Stimulated activated CD8-positive, alpha-beta memory T cell treated with anti-CD3 and anti-CD28 coated beads, Interleukin-7, amount 100 ng/mL, for 48 hours (primary cell): ENCODE measurements at places on chromosomes 6 and 20.

GRCh38 chr20:44208165-44208564 lies 2.4 kb downstream of the OSER1 start:
- no peak for DNase-seq

- no peak for DNase-seq
Measured at GRCh38 chr6:45423824-45424450, 46.2 kb upstream of the SUPT3H start.

- no peak for DNase-seq
Measured at GRCh38 chr6:41629128-41629527, 9.1 kb upstream of the MDFI start.

- DNase-seq, result no peak
Measured at GRCh38 chr20:51562332-51563173, 20.0 kb upstream of the NFATC2 start.

- no peak for DNase-seq
Measured at GRCh38 chr6:158797331-158798310, 21.5 kb downstream of the EZR start.

DNA sequence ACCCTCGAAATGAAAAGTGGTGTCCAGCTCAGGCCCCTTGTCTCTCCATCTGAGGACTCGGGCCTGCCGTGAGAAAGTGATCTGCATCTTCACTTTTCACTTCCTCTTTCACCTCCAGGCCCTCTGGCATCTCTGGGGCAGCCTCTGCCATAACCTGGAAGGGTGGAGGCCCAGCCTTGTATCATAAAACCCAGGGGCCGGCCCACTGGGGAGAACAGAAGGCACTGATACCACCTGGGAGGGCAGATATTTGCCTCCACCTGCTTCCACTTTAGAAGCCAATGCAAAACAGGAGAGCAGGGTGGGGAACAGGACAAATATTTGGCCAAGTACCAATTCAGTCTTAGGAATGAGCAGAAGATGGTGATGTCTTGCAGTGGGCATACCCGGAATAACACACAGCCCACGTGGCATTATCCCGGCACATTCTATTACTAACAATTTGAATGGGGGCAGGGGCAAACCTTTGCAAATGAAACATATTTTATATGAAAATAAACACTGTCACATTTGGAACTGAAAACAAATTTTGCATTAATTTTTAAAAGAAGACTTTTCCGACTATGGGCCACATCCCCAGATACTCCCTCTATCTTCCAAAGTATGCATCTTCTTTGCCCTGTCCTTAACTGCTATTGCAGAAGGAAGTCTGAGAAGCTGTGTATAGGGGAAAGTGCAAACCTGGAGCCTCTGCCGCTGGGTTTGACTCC lies 69.2 kb upstream of the TBC1D7 start:
- no peak for DNase-seq

DNA sequence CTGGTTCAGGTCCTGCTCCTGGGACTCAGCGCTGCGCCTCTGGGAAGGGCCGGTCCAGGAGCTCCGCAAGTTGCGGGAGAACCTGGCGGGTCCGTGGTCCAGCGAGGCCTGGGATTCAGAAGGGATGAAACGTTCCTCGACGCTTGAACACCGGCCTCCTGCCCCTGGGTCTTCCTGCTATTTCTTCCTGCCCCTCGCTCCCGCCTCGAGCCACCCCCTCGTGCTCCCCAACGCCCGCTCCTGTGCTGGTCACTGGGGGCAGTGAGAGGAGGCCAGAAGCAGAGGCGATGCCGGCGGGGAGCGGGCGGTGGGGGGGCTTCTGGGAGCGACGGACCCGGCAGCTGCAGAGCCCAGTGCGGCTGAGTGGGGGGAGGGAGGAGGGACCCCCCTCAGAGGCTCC lies 20.8 kb upstream of the KIF25 start:
- DNase-seq, result no peak

DNA sequence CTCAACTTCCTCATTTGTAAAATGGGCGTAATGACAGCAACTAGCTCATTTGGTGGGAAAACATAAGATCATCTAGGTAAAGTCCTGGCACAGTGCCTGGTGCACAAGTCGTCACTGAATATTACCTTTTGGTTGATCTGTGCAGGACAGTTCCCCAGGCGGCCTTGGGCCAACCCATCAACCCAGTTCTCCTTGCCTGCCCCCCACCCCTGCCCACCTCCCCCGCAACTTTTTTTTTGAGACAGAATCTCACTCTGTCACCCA lies 99.2 kb downstream of the JPH2 start:
- DNase-seq, result no peak

- no peak for DNase-seq
Measured at GRCh38 chr20:20915844-20916243, 190.3 kb downstream of the LINC00237 start.

DNA sequence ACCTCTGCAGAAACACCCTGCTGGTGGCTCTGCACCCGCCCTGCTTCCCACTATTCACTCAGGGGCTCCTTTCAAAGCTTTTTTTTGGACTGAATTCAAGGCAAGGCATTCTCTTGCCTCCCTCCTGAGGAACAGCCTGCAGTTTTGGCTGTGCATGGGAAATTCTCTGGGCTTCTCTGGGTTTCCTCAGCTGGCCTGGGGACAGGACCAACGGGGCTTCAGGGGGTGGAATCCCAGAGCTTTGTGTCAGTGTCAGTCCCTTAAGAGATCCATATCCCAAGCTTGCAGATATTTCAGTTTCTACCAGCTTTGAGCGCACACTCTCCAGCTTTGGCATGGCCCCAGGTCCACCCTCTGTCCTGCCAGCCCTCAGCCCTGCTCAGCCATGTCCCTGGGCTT lies 2.0 kb downstream of the SCRT2 start:
- no peak for DNase-seq

DNA sequence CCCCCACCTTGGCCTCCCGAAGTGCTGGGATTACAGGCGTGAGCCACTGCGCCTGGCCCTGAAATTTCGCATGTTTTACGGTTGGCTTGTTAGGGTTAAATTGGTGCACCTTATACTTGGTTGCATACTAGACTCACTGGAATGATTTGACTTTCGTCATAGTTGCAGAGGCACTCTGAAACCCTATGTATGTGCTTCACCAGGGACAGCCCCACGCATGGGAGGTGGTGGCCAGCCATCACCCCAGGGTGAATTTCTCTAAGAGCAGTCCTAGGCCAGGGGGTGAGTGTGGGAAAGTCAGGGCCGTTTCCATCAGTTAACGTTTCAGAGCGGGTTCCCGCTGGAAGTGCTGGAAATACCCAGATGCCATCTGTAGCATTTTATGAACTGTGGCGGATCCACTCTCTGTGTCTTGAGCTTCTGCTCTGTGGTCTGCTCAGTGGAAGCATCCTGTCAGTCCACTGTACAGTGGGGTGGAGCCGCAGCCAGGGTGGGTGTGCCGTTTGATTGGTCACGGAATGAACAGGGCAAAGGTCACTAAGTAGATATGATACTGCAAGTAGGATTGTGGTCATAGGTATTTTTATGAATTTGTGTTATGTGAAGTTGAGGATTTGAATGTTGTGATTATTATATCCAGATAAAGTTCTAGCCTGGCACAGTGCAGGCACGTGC lies 13.2 kb downstream of the DNAJC5 start:
- DNase-seq, result no peak

DNA sequence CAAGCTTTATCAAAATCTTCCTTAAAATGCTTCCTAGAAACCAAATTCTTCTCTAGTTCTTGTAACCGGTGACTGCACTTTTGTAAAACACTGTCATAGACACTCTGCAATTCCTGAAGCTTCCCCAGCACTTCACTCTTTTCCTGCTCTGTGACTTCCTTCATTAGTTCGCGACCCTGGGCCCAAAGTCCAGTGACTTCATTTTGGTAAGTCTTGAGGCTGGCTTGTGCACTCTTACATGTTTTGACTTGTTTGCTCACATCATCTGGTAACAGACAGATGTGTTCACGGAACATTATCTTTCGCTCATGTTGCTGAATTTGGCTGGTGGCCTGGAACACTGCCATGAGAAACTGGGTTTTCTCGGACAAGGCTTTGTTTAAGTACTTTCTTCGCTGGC lies 306.2 kb downstream of the SYNE1 start:
- no peak for DNase-seq

DNA sequence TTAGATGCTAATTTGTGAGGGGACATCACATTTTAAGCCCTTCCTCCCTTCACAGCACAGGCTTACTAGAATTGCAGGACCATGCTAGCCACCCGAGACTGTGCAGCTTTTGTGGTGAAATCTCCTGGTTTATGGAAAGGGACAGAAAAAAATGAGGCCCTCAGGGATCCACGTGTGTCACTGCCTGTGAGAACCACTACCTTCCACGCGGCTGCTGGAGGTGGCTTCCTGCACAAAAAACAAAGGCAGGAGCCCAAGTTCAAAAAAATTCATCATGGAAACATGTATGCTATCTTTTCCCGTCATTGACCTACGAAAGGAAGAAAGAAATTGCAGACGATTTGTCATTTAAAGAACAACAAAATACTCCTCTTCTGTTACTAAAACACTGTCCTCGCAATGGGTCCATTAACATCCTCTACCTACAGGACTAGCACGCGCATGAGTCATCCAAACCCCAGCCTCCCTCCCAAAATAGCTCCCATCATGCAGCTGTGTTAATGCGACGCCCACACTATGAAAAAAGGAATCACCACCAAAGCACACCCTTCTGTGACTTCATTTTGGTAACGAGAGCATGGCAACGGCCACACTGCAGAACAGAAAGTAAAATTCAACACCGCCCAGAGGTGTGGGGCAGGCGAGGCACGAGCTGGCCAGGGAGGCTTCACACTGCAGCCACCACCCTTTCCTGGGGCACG lies 45.7 kb downstream of the RAMACL start:
- peak; percentile 49 for DNase-seq

DNA sequence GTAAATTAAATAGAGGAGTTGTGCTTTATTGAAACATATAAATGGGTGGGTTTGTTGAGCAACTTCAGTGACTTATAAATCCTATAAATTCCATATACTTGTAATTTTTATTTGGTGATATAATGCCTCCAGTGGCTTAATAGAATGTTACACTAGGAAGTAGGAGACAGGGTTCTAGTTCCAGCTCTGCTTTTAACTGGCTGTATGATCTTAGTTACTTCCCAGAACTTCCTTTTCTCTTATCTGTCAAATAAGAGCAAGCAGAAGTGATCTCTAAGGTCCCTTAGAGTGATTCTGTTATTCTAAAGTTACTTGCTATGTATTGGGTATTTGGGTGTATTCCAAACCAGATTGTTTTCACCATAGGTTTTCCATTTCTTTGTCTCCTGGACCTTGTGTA lies 10.2 kb downstream of the ZSCAN23 start:
- no peak for DNase-seq

GRCh38 chr6:163333038-163333437 lies 81.5 kb upstream of the QKI start:
- no peak for DNase-seq

DNA sequence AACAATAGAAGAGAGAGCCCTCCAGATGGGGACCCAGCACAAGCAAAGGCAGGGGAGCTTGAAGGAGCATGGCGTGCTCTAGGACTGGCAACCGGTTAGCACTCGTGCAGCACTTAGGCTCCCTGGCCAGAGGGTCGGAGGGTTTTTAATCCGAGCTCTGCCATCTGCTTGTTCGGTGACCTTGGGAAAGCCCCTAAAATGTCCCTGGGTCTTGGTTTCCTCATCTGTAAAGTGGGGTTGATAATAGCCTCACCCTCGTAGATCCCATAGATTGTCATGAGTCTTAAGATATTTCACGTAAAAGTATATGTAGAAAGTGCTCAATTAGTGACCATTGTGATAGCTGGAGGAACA lies 16.6 kb upstream of the HCK start:
- DNase-seq, result no peak

DNA sequence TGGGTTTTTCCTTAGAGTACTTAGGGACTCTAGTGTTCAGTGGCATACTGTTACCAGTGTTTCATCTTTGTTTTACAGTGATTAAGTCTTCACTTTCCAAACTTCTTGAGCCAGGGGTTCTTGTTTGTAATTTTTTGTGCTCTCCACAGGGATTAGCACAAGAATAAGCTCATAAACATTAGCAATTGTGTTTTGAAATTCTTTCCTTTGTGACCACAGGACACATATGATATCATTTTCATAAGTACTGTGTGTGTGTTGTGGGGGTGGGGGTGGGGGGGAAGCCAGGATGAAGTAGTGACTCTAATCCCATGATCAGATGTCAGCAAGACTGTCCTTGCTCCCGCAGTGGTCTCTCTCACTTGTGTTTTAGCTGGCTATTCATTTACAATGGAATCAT lies 101.5 kb upstream of the SCP2D1 start:
- no peak for DNase-seq

GRCh38 chr6:20827798-20828197 lies 293.5 kb downstream of the CDKAL1 start:
- no peak for DNase-seq

DNA sequence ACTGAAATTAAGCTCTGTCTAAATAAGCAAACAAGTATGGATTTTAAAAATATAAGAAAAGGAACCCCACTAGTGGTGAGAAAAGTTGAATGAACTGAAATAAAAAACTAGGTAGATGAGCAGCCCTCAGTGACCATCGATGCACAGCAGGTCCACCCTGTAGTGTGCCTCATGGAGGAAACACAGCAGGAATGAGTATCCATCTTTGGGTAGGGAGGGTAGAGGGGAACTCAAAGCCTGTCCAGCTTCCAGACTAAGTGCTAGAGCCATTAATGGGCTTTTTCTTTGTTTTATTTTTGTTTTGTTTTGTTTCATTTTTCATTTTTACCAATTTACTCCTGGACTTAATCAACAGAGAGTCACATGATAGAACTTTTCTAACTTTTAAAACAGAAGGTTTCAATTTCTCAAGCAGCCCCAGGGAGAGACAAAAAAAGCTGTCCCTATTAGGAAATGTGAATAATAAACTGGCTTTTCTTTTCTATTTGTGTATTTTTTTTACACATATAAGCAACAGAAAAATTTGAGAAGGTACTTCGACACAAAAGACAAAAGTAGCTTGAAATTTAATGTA lies 700.6 kb downstream of the HACE1 start:
- DNase-seq, result no peak

DNA sequence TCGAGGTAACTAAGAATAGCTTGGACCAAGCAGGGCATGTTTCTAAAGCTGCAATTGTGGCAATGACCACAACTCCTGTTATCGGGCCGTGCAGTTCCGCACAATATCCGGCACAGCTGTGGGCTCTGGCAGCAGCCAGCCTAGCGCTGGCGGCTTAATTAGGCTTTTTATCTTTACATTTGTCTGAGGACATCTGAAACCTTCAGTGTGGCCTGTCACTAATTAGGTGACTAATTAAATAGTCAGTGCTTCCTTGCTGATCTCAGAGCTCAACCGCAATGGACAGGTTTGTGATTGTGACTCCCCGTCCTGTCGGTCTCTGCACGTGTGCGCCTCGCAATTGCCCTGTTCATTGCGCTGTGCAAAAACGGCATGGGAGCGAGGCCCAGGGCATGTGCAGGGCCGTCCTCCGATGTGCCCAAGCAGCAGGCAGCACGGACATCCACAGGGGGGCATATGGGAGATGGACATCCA lies 134.8 kb upstream of the INSM1 start:
- DNase-seq, result no peak
